PC-3 (cell line): ENCODE measurements at places on chromosomes 13 and 19.

- no peak for DNase-seq
Observed at GRCh38 chr13:105530468-105530867, 1005.0 kb downstream of the EFNB2 start.

- DNase-seq: no peak
Observed at GRCh38 chr19:50430888-50431342, 1.8 kb upstream of the MYBPC2 start.

DNA sequence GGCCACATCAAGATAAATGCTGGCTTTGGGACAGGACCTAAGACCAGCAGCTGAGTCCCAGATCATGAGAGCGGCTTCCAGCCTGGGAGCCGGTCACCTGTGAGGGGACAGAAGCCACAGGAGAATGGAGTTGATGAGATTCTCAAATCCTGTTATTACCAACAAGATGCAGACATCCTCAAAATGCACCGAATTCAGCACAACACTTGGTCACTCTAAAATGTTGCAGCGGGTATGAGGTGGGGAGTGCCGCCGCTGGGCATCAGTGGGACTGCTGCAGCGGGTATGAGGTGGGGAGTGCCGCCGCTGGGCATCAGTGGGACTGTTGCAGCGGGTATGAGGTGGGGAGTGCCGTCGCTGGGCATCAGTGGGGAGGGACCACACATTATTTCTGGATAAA is 21.2 kb downstream of the RANBP3 start:
- DNase-seq: no peak

DNA sequence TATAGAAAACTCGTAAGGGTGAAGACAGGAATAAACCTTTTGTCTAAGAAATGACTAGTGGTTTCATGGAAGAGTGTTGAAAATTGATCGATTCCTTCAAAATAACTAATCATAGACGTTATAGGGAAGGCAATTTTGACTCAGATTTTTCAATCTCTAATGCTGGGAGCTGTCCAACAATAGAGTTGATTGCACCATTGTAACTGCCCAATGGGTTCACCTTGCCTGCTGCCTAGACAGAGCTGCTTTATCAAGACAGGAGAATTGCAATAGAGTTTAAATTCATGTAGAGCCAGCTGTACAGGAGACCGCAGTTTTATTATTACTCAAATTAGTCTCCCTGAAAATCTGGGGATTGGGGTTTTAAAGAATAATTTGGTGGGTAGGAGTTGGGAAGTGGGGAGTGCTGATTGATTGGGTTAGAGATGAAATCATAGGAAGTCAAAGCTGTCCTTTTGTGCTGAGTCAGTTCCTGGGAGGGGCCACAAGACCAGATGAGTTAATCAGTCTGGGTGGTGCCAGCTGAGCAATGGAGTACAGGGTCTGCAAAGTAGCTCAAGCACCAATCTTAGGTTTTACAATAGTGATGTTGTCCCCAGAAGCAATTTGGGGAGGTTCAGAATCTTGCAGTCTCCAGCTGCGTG is 16.8 kb upstream of the ADGRE2 start:
- peak; percentile 17 for DNase-seq

- DNase-seq: no peak
Observed at GRCh38 chr19:50780753-50781435, 9.3 kb upstream of the ACP4 start.

GRCh38 chr13:110636701-110637201 is 21.4 kb downstream of the NAXD start:
- DNase-seq: no peak

DNA sequence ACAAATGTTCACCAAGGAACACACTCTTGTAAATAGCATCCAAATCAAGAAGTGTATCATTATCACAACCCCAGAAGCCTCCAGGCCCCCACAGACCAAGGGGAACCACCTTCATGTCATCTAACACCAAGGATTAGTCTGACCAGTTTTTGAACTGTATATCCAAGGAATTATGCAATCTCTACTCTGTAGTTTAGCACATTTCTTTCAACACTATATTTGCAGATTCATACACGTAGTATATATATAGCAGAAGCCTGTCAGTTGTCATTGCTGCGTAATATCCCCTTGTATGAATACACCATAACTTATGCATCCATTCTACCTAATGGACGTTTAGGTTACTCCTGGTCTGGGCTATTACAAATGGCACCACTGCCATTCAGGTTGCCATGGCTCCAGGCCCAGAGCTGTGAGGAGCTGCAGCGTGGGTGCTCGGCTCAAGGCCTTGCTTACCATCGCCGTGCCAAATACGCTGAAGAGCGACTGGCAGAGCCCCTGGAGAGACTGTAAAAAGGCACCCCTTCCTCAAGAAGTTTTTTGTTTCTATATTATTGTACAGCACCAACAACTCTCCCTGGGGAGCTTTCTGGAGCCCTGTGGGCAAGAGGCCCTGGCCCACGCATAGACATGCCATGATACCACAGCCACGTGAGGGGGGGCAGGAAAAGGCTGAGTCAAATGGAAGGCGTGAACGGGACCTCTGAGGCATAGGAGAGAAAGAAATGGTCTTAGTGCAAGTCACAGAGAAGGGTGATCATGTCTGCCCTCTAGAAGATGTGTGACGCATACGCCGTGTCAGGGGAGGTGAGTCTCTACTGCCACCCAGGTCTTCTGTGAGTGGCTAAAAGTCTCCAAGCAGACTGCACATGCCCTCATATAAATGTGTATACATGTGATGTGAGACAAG is 10.8 kb downstream of the LATS2 start:
- no peak for DNase-seq

DNA sequence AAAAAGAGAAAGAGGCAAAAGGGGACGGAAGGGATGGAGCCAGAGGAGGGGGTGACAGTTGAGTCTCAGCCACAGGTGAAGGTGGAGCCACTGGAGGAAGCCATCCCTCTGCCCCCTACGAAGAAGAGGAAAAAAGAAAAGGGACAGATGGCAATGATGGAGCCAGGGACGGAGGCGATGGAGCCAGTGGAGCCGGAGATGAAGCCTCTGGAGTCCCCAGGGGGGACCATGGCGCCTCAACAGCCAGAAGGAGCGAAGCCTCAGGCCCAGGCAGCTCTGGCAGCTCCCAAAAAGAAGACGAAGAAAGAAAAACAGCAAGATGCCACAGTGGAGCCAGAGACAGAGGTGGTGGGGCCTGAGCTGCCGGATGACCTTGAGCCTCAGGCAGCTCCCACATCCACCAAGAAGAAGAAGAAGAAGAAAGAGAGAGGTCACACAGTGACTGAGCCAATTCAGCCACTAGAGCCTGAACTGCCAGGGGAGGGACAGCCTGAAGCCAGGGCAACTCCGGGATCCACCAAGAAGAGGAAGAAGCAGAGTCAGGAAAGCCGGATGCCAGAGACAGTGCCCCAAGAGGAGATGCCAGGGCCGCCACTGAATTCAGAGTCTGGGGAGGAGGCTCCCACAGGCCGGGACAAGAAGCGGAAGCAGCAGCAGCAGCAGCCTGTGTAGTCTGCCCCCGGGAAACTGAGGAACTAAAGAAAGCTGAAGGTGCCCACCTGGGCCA is 2.5 kb downstream of the POLR1G start:
- DNase-seq: no peak

DNA sequence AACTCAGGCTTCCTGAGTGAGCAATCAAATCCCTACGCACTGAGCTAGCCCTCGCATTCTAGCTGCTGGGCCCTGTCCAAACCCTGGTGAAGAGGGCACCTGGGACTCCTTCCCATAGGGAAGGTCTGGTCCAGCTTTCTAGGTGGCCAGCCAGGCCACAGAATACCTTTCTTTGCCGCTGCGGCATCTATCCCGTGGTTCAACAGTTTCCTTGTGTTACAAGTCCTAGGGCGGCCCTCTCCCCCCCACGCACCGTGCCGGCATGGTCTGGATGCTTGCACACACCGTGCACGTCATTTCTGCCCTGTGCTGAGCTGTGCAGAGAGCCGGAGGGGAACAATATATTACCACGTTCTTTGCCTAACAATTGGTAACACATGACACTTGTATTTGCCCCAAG is 164.6 kb upstream of the TSHZ3 start:
- DNase-seq: no peak

- DNase-seq: no peak
Observed at GRCh38 chr13:20411638-20412342, 113.9 kb downstream of the CRYL1 start.

DNA sequence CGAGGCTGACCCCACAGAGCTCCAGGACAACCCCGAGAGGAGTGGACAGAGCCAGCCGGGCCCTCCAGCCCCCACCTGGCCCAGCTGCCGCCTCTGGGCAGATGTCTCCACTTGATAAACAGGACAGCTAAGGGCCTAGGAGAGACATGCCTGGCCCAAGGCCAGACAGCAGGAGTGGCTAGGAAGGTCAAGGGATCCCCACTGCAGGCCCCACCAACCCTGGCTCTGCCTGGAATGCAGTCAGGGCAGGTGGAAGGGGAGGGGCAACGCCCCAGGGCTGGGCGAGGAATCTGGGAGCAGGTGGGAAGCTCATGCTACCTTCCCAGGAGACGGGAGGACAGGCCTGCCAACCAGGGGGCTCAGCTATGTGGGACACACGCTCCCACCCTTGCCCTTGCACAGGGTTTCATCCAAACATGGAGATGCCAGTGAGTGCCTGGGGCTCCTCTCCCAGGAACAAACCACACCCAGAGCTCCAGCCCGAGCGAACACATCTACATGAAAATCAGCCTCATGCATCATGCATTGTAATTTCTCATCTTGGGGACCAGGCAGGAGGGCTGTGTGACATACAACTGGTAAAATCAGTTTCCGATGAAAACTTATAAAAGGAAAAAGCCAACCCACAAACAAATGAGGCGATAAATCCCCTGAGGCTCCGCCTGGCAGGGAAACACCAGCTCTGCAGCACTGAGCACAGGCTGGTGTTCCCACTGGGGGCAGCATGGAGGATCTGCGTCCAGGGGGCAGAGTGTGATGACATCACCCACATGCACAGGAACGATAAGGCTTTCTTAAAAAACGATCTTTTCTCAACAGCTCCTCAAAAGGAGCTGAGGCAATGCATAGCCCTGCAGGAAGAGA is 25.0 kb downstream of the SH3GL1 start:
- DNase-seq: peak; percentile 95

GRCh38 chr19:22257381-22257780 is 28.9 kb upstream of the ZNF729 start:
- DNase-seq: peak; percentile 4

DNA sequence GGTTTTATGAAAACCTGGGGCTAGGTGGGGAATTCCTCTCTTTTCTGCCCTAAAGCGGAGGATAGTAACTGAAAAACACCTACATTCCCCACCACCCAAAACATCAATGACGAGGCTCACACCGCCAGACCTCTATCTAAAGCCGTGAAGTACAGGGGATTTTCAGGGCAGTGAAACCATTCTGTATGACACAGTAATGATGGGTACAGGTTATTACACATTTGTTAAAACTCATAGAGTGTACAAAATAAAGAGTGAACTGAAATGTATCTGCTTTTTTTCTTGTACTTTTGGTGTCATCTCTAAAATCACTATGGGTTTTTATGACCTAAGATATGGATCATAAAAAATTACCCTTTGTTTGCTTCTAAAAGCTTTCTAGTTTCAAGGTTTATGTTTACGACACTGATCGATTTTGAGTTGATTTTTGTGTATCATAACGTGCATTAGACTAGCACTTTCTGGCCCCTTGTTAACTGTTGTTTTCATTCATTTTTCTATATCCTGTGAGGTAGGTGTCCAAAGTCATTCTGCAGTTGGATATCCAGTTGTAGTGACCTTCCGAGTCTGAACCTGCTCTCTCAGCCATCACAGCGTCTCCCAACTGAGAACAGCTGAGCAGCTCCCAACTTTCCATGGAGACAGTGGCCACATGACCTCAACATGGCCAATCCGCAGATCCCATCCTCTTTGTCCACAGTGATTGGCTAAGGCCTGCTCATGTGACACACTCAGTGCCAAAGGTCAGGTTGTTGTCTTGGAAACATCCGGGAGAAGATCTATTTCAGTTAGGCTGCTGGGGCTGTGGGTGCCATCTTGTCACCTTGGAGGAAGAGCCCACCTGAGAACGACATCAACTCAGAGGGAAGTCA is 10.3 kb downstream of the MBD3L2B start:
- DNase-seq: no peak

DNA sequence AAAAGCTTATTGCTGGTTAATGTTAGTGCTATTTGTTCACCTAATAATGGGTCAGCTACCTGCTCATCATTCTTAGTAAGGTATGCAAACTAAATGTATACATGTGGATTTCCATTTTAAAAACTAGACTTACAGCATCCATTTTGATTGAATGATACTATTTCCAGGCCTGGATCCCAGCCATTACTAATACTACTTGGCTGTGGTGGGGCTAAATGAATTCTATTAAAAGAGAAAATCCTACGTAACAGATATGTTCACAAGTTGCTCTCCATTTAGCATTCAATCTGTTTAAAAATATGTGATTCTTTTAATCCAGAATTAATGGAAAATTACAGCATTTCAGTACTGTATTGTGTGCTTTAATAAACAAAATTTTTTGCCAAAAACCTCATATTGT is 169.4 kb upstream of the MIR17HG start:
- no peak for DNase-seq

GRCh38 chr13:33180122-33180804 is 105.3 kb downstream of the STARD13 start:
- DNase-seq: no peak

DNA sequence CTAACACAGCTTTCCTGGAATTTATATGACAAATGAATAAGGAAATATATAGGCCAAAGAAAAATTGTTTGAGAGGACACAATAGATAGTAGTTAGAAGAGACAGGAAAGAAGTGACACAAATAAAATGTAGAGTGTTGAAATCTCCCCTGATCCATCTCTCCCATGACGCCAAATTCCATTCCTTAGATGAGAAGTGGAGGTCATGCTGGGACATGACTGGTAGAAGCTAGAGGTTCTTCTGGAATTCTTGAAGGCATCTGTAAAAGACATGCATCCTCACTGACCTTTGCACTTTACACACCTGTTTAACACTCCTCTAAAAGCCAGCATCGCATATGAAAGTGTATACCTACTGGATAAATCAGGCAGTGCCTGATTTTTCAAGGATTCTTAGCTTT is 67.8 kb downstream of the DGKH start:
- no peak for DNase-seq

- no peak for DNase-seq
Observed at GRCh38 chr19:38376576-38376975, 2.2 kb downstream of the PSMD8 start.

- DNase-seq: no peak
Observed at GRCh38 chr19:45071545-45071938, 4.7 kb downstream of the ZNF296 start.

DNA sequence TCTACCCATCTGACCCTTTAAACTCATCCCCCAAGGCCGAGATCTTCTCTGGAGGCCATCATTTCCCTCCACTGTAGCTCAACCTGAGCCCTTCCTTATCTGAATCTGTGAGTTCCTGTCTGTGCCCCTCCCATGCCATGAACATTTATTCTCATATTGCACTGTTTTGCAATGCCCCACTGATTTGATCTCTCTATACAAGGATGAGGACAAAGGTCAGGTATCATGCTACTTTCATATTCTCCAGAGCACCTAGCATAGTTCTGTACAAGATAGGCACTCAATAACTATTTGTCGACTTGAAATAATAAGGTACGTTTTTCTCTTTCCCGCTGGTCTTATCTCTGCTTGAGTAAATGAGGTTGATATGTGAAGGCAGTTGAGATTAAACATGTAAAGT is 135.5 kb downstream of the KLF5 start:
- DNase-seq: peak; percentile 7
